Activated T-cell treated with anti-CD3 and anti-CD28 coated beads, Interleukin-2, amount 50 U/mL, for 24 hours (primary cell): ENCODE measurements at places on chromosomes 13 and 19.

- no peaks in the 10 kb centered on the region for H3K4me1 ChIP-seq
- H3K36me3 ChIP-seq, result no peaks in the 10 kb centered on the region
- DNase-seq, result no peak
- H3K27me3 ChIP-seq, result peaks cover 60% of the 10 kb centered on the region
Measured at GRCh38 chr19:370641-371330, 26.2 kb upstream of the MIER2 start.

DNA sequence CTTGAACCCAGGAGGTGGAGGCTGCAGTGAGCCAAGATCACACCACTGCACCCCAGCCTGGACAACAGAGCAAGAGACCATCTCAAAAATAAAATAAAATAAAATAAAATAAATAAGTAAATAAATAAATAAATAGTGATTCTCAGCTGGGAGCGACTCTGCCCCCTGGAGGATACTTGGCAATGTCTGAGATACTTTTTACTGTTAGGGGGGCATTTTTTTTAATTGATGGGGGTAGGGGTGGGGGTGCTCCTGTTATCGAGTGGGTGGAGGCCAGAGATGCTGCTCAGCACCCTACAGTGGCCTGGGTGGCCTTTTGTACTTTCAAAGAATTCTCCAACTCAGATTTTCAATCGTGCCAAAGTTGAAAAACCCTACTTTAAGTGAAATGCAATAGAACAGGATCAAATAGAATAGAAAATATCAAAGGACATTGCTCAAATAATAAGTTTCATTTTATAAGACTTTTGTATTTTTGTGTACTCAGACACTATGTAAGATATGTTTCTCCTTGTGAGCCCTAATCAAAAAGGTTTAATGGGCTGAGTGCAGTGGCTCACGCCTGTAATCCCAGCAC lies 7.1 kb upstream of the CLPP start:
- peaks cover 13% of the 10 kb centered on the region for H3K36me3 ChIP-seq
- no peak for DNase-seq
- no peaks in the 10 kb centered on the region for H3K4me1 ChIP-seq
- no peak overlapping the region for H3K4me3 ChIP-seq
- no peak overlapping the region for H3K27ac ChIP-seq
- no peaks in the 10 kb centered on the region for H3K27me3 ChIP-seq

GRCh38 chr13:96089139-96089538 lies 768 bp upstream of the HS6ST3 start:
- H3K27ac ChIP-seq, result no peak overlapping the region
- H3K4me1 ChIP-seq, result peaks cover 6% of the 10 kb centered on the region
- DNase-seq, result no peak

- H3K36me3 ChIP-seq, result peaks cover 3% of the 10 kb centered on the region
- H3K4me1 ChIP-seq, result peaks cover 25% of the 10 kb centered on the region
- no peaks in the 10 kb centered on the region for H3K27me3 ChIP-seq
- no peak overlapping the region for H3K4me3 ChIP-seq
- no peak for DNase-seq
- H3K27ac ChIP-seq, result no peak overlapping the region
Measured at GRCh38 chr13:46352805-46353204, 34.2 kb downstream of the RUBCNL start.

DNA sequence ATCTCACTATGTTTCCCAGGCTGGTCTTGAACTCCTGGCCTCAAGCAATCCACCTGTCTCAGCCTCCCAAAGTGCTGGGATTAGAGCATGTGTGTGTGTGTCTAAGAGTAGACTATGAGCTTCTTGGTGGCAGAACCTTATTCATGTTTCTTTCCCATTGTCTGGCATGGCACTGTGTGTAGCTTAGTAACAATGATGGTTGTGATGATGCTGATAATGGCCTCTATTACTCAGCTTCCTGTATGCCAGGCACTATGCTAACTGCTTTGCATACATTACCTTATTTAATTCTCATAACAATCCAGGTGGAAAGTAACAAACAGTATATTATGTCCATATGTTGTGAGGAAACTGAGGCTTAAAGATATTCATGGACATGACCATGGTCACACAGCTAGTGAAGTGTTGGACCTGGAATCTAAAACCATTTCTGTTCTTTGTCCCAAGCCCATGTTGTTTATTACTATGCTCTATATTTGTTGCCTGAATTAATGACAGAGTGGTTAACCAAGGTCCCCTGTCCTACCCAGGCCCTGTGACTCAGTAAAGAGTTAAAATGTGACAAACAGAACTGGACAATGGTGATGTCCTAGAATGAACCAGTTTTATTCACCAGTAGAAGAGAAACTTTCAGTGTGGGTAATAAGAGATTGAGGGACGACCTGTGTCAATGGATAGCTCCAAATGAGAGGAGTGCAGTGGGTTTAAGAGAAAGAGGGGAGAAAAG lies 109.6 kb downstream of the KLF5 start:
- no peak overlapping the region for H3K4me3 ChIP-seq
- no peak for DNase-seq
- no peaks in the 10 kb centered on the region for H3K36me3 ChIP-seq
- peaks cover 5% of the 10 kb centered on the region for H3K4me1 ChIP-seq
- no peaks in the 10 kb centered on the region for H3K27me3 ChIP-seq

DNA sequence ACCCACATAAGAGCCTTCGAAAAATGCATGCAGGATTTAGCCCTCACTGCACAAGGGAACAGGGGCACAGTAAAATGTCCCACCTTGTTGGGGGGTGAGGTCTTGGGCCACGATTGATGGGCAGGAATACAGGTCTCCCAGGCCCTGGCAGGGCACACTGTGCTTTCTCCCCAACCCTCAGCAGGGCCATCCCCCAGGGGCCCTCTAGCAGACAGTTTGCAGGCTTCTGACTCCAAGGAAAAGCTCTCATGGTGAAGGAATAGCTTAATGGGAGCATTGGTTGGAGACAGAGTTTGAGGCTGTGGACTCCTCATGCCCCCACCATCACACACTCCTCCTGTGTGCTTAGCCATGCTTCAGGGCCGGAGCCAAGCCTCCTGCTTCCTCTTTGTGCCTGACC lies 484.6 kb downstream of the ZNF536 start:
- no peaks in the 10 kb centered on the region for H3K4me1 ChIP-seq
- DNase-seq, result no peak
- H3K27me3 ChIP-seq, result peaks cover 10% of the 10 kb centered on the region
- H3K36me3 ChIP-seq, result no peaks in the 10 kb centered on the region
- no peak overlapping the region for H3K27ac ChIP-seq
- no peak overlapping the region for H3K4me3 ChIP-seq

DNA sequence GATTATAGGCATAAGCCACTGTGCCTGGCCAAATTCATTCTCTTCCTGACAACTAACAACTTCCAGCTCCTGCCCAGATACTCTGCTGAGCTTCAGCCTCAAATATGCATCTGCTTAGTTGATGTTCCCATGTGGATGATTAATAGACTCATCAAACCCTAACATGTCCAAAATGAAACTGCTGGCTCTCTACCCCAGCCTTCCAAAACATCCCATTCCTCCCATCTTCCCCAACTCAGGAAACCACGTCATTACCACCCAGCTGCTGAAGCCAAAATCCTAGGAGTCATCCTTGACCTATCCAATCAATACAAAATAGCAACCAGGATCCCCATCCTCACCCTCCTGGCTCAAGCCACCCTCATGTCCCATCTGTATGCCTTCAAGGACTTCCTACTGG lies 20.9 kb downstream of the POU2F2 start:
- peaks cover 58% of the 10 kb centered on the region for H3K4me1 ChIP-seq
- H3K27ac ChIP-seq, result peak overlapping the region; percentile 88
- H3K36me3 ChIP-seq, result peaks cover 86% of the 10 kb centered on the region
- DNase-seq, result no peak

GRCh38 chr13:75521956-75522355 lies 15.7 kb downstream of the COMMD6 start:
- DNase-seq, result no peak
- H3K4me3 ChIP-seq, result no peak overlapping the region
- no peak overlapping the region for H3K27ac ChIP-seq
- H3K36me3 ChIP-seq, result peaks cover 19% of the 10 kb centered on the region
- H3K27me3 ChIP-seq, result no peaks in the 10 kb centered on the region
- peaks cover 9% of the 10 kb centered on the region for H3K4me1 ChIP-seq

DNA sequence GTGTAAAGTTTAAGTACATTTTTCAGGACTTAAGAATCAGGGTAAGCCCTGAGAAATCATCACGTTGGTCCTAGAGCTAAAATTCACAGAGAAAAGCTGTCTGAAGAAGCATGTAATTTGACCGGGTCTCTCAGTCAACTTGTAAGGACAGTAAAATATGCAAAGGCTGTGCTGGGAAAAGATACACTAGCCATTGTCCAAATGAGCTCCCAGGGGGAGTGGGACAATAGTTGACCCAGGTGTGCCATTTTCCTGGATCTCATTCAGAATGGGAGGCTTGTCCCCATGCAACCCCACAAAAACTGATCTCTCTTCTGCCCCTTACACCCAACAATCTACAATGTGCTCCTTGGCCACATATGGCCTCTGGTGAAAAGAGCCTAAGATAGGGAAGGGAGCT lies 437.9 kb downstream of the KLF12 start:
- DNase-seq, result no peak
- H3K4me1 ChIP-seq, result peaks cover 15% of the 10 kb centered on the region
- H3K36me3 ChIP-seq, result peaks cover 57% of the 10 kb centered on the region
- H3K27ac ChIP-seq, result no peak overlapping the region

- H3K27ac ChIP-seq, result peak overlapping the region; percentile 70
- peaks cover 66% of the 10 kb centered on the region for H3K36me3 ChIP-seq
- no peak overlapping the region for H3K4me3 ChIP-seq
- H3K4me1 ChIP-seq, result peaks cover 94% of the 10 kb centered on the region
Measured at GRCh38 chr13:40656358-40656757, 10.1 kb downstream of the FOXO1 start.

- no peak overlapping the region for H3K4me3 ChIP-seq
- no peaks in the 10 kb centered on the region for H3K36me3 ChIP-seq
- H3K27ac ChIP-seq, result no peak overlapping the region
Measured at GRCh38 chr13:59332966-59333365, 830.8 kb downstream of the DIAPH3 start.

DNA sequence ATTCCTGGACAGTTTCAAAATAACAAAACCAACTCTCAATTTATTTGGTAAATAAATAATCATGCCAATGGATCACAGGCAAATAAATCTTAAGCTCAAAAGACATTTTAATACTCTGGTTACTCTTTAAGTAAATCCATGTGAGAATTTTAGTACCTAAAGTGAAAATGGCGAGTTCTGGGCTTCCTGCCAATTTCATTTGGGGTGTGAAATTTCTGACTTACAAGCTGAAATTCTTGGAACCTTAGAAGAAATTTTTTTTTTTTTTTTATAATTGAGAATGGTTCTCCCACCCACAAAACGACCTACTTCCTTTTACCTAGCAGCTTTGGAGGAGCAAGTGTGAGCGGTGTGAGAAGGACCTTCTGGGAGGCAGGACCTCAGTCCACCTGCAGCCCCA lies 354.5 kb upstream of the NBEA start:
- H3K36me3 ChIP-seq, result no peaks in the 10 kb centered on the region
- H3K27ac ChIP-seq, result no peak overlapping the region
- H3K27me3 ChIP-seq, result no peaks in the 10 kb centered on the region
- H3K4me3 ChIP-seq, result no peak overlapping the region

- H3K4me3 ChIP-seq, result no peak overlapping the region
- peaks cover 18% of the 10 kb centered on the region for H3K27me3 ChIP-seq
- no peak for DNase-seq
- H3K27ac ChIP-seq, result no peak overlapping the region
- no peaks in the 10 kb centered on the region for H3K36me3 ChIP-seq
Measured at GRCh38 chr19:29233591-29233990, 20.6 kb upstream of the UQCRFS1 start.

GRCh38 chr13:26721251-26722121 lies 39.1 kb downstream of the GPR12 start:
- H3K36me3 ChIP-seq, result no peaks in the 10 kb centered on the region
- H3K4me3 ChIP-seq, result peak overlapping the region; percentile 64
- peak overlapping the region; percentile 88 for H3K27ac ChIP-seq
- peaks cover 23% of the 10 kb centered on the region for H3K4me1 ChIP-seq
- H3K27me3 ChIP-seq, result no peaks in the 10 kb centered on the region
- peak; percentile 60 for DNase-seq

- H3K27ac ChIP-seq, result no peak overlapping the region
- H3K4me3 ChIP-seq, result no peak overlapping the region
- no peaks in the 10 kb centered on the region for H3K27me3 ChIP-seq
- no peak for DNase-seq
- H3K4me1 ChIP-seq, result no peaks in the 10 kb centered on the region
Measured at GRCh38 chr19:38451036-38451435, 17.5 kb downstream of the RYR1 start.

- no peak for DNase-seq
- no peak overlapping the region for H3K27ac ChIP-seq
- H3K4me3 ChIP-seq, result no peak overlapping the region
- H3K4me1 ChIP-seq, result peaks cover 64% of the 10 kb centered on the region
Measured at GRCh38 chr19:18016209-18016910, 8.4 kb downstream of the ARRDC2 start.

- no peaks in the 10 kb centered on the region for H3K36me3 ChIP-seq
- H3K4me3 ChIP-seq, result peak overlapping the region; percentile 8
- no peaks in the 10 kb centered on the region for H3K27me3 ChIP-seq
- H3K27ac ChIP-seq, result no peak overlapping the region
Measured at GRCh38 chr13:84086847-84087162, 204.5 kb upstream of the SLITRK1 start.

DNA sequence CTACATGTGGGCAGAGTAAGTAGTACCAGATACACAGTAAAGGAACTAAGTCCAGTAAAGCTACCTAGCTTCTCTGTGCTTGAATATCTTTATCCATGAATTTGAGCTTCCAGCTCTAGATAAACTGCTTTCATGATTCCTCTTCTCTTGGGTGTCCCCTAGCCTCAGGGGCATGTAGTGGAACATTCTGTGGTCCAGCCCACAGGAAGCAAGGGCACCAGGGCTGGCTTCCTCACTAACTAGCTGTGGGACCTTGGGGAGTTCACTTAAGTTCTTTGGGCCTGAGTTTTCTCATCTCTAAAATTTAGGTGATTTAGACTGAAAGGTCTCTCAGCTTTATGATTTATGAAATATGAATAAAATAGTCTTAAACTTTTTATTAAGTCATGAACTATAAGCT lies 185.7 kb downstream of the KATNAL1 start:
- H3K36me3 ChIP-seq, result no peaks in the 10 kb centered on the region
- peaks cover 41% of the 10 kb centered on the region for H3K4me1 ChIP-seq
- no peak overlapping the region for H3K4me3 ChIP-seq

DNA sequence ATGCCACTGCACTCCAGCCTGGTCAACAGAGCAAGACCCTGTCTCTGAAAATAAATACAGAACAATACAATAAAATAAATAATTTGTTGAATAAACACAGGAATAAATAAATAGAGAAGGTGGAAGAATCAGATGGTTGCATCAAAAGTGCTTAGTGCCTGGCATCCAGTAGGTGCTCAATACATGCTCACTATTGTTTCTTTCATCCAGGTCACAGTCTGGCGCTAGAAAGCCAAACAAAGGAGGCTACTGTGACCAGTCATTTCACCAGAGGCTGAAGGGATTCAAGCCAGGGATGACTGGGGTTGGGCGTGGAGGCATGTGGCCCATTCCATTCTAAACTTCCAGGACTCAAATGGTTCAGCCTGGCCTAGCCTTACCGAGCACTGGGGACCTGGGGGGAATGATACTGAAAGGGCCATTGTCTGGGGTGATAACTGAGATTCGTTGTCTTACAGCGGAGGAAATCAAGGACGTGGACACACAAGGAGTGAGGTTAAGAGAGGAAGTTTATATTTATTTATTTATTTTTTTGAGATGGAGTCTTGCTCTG lies 3.6 kb upstream of the NDUFB7 start:
- H3K4me1 ChIP-seq, result peaks cover 30% of the 10 kb centered on the region
- no peak for DNase-seq
- peaks cover 11% of the 10 kb centered on the region for H3K36me3 ChIP-seq
- H3K27ac ChIP-seq, result no peak overlapping the region
- H3K27me3 ChIP-seq, result no peaks in the 10 kb centered on the region

- H3K27me3 ChIP-seq, result peaks cover 58% of the 10 kb centered on the region
- no peaks in the 10 kb centered on the region for H3K36me3 ChIP-seq
- peak; percentile 23 for DNase-seq
- H3K4me3 ChIP-seq, result no peak overlapping the region
Measured at GRCh38 chr13:24685314-24685713, 5.1 kb downstream of the ATP12A start.
